Endothelial cell (in vitro differentiated cells): ENCODE measurements at places on chromosomes 1 and 21.

DNA sequence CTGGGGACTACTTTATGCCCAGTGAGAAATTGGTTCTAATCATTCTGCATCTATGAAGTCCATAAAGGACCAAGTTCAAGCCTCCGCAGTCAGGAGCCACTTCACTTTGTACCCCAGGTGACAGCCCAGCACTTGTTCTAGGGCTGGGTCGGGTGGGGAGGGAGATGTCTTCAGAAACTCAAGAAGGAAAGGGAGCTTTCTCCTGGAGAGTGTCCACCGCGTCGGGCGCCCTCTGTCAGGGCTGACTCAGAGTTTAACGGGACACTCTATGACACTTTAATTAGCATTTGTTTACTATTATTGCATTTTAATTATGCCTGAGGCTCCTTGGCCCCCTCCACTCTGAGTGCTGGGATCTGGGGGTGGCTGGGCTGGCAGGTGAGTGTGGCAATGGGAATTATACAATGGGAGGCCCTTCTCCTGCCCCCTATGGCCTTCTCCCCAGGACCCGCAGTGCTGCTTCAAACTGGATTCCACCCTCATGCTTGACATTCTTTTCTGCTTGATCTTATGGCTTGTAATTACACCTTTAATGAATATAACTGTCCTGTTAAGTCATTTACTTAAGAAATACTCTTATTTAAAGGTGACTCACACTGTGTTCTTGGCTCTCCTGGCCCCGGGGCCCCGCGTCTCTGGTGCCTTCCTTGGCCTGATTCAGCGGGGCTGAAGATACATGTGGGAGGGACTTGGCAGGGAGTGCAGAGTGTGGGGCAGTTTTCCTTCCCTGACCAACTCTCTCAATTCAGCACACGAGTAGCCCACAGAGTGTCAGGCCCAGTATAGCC lies 136.6 kb downstream of the PLXNA2 start:
- no peak for DNase-seq

GRCh38 chr1:158819461-158820443 lies 11.4 kb upstream of the MNDA start:
- no peak for DNase-seq

- DNase-seq: no peak
Observed at GRCh38 chr1:233730809-233731208, 116.9 kb downstream of the KCNK1 start.

DNA sequence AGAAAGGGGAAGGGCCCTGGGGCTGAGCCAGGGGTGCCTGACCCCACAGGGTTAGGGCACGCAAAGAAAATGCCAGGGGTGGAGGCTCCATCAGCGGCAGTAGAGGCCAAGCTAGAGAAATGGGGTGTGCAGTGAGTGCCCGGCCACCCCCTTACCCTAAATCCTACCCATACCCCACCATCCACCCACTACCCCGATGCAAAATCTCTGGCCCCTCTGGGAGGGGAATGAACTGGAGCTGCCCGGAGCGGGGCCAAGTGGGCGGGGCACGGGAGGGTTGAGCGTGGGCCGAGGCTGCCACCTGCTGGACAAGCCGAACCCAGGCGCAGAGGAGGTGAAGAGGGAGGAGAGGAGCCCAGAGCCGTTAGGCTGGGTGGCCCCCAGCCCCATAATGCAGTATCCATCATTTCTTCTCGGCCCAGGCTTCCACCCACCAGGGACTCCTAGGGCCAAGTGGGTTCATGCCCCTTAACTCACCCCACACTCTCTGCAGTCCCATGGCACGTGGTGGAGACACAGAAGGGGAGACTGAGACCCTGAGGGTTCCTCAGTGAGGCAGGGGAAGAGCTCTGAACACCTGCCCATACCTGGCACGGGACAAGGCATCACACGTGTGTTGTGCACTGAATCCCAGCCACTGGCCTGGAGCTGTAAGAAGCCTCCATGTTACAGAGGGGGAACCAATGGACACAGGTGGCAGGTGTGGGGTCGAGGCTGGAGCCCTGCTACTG lies 1.4 kb upstream of the C1QC start:
- DNase-seq: peak; percentile 90

DNA sequence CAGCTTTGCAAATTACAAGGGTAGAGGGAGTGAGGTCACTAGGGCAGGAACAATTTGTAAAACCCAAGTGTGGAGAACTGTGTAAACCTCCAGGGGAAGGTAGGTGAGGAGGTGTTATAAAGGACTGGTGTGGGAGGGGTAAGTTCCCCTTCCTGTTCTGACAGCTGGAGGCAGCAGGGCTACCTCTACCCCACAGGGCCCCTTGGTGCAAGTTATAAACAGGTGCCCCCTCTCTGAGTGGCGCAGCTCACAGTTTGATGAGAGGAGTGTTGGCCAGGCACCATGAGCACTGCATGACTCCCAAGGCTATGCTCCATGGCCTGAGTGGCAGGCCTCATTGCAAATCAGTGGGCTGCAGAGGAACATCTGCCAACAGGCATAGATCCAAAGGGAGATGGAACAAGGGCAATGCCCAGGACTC lies 41.0 kb downstream of the MFSD2A start:
- no peak for DNase-seq

- DNase-seq: no peak
Observed at GRCh38 chr1:31932491-31933316, 5.5 kb downstream of the PTP4A2 start.

DNA sequence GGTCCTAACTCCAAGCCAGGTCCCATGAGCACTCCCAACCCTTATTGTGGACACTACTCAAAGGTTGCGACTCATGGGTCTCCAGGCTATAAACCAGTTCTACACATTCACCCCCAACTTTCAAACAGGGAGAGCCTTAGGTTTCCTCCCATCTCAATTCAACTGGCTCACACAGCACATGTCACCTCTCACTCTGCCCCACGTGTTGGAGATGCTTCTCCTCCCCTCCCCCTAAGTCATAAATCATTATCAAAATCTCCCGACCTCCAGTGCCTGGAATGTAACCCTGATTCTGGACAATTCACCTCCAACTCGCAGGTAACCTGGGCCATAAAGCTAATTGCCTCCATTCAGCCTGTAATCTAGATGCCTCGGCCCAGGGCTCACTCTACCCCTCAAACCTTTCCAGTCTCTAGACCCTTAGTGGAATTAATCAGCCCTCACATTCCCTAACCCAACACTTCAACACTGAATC lies 595 bp downstream of the AK2 start:
- no peak for DNase-seq

DNA sequence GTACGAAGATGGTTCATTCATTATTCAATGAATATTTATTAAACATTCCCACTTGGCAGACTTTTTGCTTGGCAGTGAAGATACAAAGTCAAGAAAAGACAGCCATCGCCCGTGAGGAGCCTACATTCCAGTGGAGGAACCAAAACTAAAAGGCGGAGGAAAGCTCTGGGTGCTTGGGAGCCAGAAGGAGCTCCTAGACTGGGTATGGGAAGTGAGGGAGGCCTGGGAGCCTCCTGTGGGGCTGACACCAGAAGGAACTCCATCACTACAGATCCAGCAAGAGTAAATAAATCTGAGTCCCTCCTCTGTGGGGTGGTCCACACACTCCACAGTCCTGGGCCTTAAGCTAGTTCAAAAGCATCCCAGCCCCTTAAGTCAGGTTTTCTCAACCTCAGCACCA lies 14.9 kb downstream of the RNASEL start:
- no peak for DNase-seq

GRCh38 chr1:181674617-181675016 lies 191.3 kb downstream of the CACNA1E start:
- DNase-seq: no peak

DNA sequence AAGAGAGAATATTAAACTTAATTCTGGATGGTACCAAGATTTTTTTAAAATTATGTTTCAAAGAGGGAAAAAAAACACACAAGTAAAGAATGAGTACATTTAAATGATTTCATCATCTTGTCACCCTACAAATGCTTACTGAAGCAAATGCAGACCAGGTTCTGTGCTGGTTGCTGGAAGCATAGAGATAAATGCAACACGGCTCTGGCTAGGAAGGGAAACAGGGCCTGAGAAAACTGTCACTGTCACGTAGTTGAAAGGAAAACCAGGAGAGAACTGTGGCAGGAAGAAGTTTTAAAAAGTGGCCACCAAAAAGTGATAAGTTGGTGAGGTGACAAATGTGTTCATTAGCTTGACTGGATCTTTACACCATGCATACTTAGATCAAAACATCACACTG lies 336.9 kb upstream of the NFIA start:
- no peak for DNase-seq
